Fibroblast of mammary gland (primary cell): ENCODE measurements at places on chromosomes 2 and 18.

DNA sequence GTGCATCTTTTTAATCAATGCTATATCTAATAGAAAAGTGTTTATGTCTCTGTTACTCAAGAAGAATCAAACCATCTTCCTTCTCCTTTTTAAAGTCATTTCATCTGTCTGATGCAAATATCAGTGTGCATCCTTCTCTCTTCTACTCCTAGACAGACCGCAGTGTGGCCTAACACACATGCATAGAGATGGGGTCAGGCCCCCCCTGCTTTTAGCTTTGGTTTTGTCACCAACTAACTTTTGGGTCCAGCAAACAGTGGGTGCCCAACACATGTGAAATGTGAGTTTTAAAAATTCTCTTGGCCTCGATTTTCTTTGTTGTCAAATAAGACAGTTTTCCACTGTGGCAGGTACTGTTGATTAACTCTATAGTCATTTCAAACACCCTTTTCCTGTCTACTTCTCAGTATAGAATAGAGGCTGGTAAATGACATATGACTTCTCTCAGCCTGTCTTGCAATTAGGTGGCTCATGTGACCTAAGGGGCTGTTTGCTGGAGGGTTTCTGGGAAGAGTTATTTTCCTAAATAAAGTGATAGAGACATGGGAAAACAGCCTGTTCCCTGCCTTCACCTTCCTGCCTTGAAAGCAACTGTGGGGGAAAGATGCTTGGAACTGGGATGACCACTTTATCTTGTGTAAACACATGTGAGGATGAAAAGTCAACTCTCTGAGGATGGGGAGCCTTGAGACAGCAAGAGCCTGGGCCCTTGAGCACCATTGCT is 65.7 kb upstream of the DARS1 start:
- no peak for DNase-seq

DNA sequence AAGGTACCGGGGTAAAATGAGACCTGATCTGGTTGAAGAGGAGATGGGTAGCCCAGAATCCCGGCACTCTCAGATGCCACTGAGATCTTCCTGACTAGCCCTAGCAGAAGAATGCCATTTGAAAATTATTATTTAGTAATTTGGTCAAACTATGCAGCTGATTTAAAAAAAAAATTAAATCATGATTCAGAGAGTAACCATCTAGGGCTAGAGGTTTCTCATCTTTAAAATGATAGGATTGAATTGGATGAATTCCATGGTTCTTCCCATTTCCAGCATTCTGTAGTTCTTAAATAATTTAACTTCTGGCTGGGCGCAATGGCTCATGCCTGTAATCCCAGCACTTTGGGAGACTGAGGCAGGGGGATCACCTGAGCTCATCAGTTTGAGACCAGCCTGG is 106.1 kb downstream of the MYO1B start:
- peak; percentile 34 for DNase-seq

GRCh38 chr18:9613550-9614400 is 584 bp downstream of the PPP4R1 start:
- DNase-seq: no peak

DNA sequence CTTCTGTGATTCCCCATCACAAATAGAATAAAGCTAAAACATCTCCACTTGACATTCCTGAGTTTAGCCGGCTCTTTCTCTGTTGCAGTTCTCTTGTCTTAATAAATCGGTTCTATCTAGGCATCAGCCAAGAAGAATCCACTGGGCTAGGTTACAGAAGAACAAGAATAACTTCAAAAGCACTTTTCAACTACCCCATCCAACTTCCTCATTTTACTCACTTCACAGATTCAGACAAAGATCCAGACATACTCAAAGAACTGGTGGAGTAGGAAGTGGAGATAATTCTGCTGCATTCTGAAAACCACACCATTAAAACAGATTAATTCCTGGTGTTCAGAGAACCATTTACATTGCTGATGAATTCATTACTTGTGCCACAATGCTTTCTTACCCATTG is 9.6 kb upstream of the ALPK2 start:
- DNase-seq: no peak

DNA sequence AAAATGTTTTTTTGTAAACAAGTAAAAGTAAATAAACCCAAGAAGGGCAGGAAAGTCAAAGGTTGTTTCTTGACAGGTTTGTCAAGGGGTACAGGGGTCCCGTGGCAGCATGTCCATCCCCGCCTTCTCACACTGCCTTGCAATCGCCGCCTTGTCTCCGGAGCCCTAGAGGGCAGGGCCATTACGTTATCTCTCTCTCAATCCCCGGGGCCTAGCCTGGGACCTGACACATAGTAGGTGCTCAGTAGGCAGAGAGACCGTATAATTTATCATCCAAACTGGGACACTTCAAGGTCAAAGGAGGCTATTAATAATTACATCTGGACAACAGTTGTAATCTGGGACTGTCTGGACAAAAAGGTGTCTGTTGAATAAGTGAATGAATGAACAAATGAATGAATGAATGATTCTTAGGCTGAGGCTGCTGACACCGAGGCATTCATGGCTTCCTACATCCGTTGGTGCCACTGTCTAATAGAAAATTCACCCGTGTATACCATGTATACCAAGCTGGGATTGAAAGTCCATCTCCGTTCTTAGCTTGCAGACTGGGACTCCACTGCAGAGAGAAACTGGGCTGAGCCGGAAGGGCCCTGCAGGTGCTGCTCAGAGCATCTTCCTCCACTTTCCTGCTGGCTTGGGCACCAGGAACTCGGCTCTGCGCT is 44.8 kb upstream of the PLB1 start:
- no peak for DNase-seq

GRCh38 chr2:28135324-28135723 is 244.8 kb downstream of the BABAM2 start:
- no peak for DNase-seq

DNA sequence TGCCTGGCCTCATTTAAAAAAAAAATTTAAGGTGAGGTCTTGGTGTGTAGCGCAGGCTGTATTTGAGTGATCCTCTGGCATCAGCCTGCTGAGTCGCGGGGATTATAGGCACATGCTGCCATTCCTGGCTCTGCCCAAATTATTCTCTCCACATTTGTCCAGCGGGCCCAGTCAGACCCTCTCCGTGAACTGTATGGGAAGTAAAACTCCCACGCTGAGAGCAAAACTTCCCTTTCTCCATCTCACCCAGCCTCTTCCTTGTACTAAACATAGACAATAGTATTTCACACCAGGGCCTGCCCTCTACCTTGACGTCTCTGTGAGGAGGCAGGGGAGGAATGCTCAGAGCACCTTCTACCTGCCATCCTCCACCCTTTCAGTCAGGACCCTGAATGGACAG is 37.0 kb downstream of the EIF4E2 start:
- DNase-seq: no peak

DNA sequence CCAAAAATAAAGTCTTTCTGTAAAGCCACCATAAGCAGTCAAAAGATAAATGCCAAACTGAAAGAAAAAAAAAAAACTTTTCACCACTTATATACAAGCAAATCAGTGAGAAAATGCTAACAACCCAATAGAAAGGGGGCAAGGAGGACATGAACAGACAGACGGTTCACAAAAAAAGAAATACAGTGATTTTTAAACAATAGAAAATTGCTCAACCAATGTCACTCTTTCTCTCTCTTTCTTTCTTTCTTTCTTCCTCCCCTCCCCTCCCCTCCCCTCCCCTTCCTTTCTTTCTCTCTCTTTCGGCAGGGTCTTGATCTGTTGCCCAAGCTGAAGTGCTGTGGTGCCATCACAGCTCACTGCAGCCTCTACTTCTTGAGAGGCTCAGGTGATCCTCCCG is 28.8 kb upstream of the SPATA3 start:
- DNase-seq: no peak
